Parietal lobe (tissue), 2 donors: ENCODE measurements at places on chromosomes 3 and 15. TPM values are rescaled to one million over a fixed set of nuclear protein-coding genes. Genes with fewer than 3 reads are reported as not detected.

C2CD4A gene
- not detected for total RNA-seq

TIGIT gene
- not detected for total RNA-seq

ABCC5 gene
- total RNA-seq = 121 TPM

PP2D1 gene
- not detected for total RNA-seq

SLC22A14 gene
- total RNA-seq = 1.3 TPM

GOLGA6L2 gene
- not detected for total RNA-seq

TMCO5A gene
- not detected for total RNA-seq

GRK7 gene
- 0.31 TPM for total RNA-seq

ANKRD63 gene
- 0.94 TPM for total RNA-seq

SLC51B gene
- total RNA-seq = not detected
